Cardiac muscle cell (in vitro differentiated cells and primary cell): ENCODE measurements at places on chromosomes 7 and 10. TPM values are rescaled to one million over a fixed set of nuclear protein-coding genes. Genes with fewer than 3 reads are reported as not detected.

IFIT1 gene
- 22.7 and 23.9 TPM in 2 replicates for total RNA-seq

ELMO1 gene
- 5.1 and 9.6 TPM in 2 replicates for total RNA-seq

FXYD4 gene
- not detected in 2 replicates for total RNA-seq

DNA sequence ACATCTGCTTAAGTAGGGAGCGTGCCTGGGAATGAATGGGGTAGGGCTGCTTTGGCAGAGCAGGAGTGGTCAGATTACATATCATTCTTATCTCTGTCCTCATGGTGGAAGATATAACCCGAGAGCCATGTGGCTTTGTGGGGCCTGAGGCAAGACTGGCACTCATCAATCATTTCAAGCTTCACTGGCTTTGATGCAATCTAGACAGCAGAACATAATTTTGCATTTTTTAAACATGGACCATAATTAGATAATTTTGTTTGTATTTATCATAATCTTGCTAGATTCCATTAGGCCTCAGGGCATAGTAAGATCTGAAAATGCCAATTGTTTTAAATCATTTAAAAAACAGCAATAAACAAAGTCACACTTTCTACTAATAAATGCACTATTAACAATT, 480.3 kb downstream of the NXPH1 start:
- no peak for DNase-seq

DNA sequence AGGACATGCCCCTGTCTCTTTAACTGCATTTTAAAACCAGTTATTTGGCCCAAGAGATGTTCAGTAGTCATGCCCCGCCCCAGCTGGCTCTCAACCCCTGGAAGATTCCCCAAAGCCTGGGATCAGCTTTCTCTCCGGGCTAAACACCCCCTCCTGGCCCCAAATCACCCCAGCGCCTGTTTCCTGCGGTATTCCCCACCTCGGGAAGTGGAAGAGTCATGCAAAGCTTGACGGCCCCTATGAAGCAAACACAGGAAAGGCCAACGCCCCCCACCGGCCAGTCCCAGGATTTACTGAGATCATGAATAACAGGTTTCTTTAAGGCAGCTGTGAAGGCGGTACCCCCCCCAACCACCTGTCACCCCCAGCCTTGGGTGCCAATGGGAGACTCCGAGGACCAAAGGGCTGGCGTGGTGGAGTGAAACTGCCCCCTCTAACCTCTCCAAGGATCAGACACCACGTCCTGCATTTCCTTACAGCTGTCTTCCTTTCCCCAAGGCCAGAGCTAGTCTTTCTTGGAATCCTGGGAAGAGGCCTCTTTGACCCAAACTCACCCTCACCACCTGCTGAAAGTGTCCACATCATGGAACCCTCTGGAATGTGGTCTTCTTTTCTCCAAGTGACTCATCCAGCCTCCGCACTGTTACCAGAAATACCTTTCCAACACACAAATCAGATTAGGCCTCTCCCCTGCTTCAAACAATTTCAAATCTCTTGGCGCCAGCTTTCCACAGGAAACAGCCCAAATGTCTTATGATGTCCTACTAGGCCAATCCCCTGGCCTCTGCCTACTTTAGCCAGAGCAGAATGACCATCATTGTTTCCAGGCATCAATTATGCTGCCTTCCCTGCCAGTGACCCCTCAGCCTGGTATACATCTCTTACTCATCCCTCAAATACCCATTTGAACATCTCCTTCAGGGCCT, 301.5 kb downstream of the ZEB1 start:
- DNase-seq: peak; percentile 68

DNA sequence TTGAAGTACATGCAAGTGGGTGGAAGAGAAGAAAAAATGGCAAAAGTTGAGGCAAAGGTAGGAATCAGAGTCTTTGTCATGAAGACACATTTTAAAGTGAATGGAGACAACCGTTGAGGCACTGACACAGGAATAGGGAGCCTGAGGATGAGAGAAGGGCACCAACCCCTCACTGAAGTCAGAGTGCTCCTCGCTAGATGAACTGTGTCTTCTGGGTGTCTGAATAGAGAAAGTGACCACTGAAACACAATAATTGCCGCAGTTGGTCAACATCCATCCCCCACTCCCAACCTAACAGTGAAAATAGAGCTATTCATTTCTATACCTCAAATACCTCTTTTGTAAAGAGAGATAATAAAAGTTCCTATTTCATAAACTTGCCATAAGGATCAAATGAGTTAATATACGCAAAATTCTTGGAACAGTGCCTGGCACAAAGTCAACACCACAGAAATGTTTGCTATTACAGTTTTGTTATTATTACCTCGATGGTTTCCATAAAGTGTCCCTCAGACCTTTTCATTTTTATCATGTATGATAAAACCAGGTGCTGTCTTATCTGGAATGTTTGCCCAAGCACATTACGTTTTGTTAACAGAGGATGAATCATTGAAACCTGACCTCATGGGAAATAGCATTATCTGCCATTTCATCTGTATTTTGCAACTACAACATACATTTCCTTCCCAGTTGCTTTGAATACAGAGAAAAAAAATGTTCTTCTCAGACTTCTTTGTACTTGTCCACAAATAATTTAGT, 61.8 kb upstream of the SP4 start:
- DNase-seq: peak; percentile 2

DNA sequence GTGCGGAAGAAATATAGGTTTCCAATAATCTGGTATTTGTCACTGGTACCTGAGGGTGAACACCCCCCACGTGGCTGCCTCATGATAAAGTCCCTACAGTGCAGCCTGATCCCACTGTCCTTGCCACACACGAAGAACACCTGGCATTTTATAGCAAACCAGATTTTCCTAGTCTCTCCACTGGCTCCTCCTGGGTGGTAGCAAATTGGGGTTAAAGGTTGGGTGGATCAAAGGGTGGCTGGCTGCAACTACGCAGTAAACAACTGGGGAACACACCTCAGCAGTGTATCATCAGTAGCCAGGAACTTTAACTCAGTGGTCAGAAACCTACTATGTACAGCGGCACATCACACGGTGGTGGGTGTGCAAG, 10.3 kb downstream of the SEPHS1 start:
- no peak for DNase-seq

GRCh38 chr10:95278061-95278988, 12.5 kb downstream of the PDLIM1 start:
- DNase-seq: peak; percentile 90

DNA sequence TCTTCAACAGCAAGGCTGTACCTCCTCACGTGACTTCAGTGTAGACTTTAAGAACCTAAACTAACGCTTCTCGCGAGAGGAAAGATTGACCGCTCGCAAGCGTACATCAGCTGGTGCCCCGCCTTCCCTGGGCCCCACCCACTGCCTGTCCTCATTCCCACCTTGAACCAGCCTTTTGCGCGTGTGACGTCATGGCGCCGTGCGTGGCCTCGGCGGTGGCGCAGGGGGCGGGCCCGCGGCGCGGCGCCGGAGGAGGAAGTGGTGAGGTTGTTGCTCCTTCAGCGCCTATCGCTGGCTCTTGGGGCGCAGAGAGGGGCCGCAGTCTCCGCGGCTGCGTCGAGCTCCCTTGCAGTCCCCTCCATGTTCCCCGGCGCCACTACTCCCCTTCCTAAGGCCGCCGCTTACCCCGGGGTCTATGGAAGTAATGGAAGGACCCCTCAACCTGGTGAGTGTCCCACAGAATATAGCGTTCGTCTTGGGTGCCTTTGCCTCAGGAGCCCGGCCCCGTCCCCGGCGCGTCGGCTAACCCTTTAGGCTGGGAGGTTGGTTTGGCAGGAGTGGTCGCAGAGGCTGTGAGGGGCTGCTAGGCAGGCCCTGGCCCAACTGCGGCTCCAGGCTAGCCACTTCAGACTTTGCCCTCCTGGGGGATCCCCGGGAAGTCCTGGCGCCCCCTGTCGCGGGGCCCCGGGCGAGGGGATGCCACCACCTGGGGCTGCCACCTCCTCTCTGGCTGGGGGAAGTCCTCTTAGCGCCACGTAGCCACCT, at the start of gene NRBF2:
Gene NRBF2, plus strand, starts transcription at position 273 of the 765 bp plus-strand sequence. Its CDS starts 143 bp downstream, at position 416.
- DNase-seq: peak; percentile 98

- DNase-seq: no peak
Observed at GRCh38 chr10:83184641-83185040, 954.7 kb upstream of the GHITM start.

DNA sequence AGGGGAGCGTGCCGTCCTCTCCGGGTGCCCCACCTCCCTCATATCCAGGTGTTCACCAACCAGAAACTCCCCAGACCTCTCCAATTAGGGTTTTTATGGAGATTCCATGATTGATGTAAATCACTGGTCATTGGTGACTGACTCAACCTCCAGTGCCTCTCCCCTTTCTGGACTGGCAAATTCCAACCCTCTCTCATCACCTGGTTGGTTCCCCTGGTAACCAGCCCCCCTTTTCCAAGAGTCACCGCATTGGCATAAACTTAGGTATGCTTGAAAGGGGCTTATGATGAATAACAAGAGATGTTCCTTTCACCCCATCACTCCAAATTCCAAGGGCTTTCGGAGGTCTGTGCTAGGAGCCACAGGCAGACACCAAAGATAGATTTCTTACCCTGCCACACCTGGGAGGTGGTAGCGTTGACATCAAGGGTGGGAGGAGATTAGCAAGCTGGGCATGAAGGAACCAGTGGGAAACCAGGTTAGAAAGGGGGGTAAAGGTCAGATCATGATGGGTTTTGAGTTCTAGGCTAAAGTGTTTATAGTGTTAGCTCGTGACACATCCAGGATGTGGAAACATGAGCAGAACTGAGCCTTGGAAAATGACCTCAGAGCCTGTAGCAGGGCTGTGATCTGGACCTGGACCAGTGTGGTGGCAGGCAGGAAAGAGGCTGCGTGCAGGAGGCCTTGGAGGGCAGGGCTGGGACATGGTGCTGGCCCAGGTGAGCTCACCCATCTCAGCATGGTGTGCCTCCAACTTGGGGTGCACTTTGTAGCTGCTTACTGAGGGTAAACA, 45.1 kb downstream of the CAMK1D start:
- DNase-seq: no peak

DNA sequence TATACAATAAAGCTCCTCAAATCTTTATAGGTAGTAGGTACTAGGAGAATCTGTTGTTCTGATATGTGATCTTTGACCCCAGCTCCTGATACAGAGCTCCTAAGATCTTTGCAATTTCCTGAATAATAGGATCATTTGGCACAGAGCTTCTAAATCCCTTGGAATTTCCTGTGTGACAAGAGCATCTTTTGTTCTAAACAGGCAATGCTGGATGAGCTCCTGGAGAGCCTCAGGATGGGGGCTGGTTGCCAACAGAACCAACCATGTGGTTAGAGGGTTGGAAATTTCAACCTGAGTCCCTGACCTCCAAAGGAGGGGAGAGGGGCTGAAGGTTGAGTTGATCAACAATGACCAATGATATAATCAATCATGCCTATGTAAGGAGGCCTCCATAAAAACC, 629.0 kb downstream of the CCSER2 start:
- DNase-seq: no peak

GRCh38 chr10:99748823-99749451, 16.9 kb downstream of the CUTC start:
- no peak for DNase-seq

DNA sequence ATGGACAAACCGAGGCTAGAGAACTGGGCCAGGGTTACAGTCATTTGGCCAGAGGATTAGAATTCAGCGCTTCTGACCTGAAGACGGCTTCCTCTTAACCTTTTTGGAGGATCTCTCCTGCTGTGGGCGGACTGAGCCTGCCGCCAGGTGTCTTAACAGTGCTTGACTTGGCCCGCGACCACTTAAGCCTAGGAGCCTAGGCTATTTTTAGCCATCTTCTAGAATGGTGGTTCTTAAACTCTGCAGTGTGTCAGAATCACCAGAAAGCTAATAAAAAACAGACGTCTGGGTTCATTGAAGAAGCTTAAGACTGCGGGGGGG, 722 bp downstream of the MDH2 start:
- DNase-seq: no peak

- DNase-seq: no peak
Observed at GRCh38 chr7:5692112-5692844, 89.2 kb downstream of the RNF216 start.

DNA sequence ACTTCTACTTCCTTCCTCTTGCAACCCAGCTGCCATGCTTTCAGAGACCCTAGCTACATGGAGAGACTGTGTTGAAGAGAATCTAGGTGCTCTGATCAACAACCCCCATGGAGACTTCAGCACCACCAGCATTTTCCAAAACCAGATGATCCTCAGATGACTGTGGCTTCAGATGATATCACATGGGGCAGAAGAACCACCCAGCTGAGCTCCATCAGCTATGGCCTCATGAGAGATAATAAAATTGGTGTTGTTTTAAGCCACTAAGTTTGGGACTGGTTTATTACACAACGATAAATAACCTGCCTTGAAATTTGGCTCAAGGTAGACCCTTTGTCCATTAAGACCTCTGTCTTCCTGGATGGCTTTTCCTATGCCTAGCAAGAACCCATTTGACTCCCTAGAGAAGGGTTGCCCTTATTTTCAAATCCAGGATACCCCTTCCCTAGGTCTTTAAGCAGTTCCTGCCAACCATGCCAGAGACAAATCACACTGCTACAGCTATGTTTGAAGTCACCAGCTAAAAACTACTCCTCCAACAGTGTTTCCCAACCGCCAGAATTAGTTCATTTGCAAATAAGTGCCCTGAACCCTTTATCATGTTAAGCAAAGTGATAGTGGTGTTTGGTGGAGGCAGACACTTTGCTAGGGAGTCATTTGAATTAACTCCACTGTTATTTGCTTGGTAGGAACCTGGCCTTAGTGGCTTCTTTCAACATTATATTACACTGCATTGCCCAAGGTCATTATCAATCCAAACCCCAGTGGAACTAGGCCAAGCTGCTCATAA, 136.9 kb upstream of the PALS2 start:
- DNase-seq: no peak

DNA sequence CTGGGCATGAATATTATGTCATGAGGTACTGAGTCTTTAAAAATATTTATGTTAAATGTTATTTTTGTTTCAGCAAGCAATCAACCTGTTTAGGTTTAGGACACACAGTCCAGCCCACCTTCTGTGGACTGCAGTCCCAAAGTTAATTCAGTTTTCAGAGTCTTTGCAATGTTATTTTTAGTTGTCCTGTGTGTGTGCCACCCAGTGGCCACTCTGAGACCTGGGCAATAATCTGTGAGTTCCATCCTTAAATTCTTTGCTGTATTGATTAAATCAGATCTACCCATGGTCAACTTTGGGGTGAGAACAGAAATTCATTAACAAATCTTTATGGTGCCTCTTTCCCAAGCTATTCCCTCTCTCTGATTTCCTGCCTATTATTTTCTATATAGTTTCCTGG, 415.1 kb downstream of the CCSER2 start:
- peak; percentile 35 for DNase-seq
